ENCODE measurements at places on chromosomes 2 and 18.

GRCh38 chr2:84288293-84288692, 170.8 kb downstream of the SUCLG1 start:
- no peak for DNase-seq

DNA sequence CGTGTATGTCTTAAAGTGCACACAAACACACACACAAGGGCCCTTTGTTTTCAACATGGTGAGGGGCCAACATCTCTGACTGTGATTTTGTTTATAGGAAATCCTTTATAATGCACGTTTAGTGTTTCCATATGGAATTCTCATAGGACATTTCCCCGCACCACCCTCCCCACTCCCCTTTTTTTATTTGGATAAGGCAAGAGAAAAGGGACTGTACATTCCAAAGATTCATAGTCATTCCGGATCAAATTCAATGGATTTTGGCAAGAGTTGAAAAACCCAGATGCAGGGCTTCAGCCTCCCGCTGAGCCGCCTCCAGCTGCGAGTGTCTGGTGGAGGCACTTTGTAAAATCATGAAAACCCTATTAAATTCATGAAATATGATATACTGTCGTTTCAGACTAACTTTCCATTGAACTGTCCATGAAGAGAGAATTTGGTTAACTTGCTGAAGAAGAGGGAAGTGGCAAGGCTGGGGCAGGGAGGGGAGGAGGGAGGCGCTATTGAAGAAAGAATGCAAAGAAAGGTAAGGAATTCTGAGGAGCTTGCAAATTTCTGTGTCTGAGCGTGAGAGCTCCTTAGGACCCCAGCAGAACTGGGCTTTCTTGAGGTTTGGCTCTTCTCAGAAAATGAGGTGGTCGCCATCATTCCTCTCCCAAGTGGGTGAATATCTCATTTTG, 25.8 kb upstream of the SLC14A2 start:
- DNase-seq: no peak

GRCh38 chr18:30454920-30455319, 587.6 kb downstream of the DSC3 start:
- DNase-seq: no peak

DNA sequence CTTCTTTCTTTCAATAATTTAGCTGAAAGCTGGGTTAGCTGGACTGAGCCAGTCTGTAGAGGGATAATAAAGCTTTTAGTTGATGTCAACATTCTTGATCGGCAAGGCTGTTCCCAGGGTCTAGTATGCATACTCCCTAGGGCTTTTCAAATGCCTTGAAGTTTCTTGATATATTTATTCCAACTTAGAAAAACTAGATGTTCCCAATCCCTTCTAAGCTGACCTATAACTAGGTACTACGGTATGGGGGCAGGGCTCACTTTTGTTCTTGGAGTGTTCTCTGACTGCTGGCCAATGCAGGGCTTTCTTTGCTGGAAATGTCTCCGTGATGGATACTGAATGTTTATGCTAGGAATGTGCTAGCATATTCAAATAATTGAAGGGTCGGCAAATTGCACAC, 258.6 kb upstream of the TANK start:
- DNase-seq: no peak

- no peak for DNase-seq
Measured at GRCh38 chr18:77087393-77088141, 45.0 kb downstream of the MBP start.

Measured in activated gamma-delta T cell (primary cell).